ENCODE measurements at places on chromosomes 2 and 18.

DNA sequence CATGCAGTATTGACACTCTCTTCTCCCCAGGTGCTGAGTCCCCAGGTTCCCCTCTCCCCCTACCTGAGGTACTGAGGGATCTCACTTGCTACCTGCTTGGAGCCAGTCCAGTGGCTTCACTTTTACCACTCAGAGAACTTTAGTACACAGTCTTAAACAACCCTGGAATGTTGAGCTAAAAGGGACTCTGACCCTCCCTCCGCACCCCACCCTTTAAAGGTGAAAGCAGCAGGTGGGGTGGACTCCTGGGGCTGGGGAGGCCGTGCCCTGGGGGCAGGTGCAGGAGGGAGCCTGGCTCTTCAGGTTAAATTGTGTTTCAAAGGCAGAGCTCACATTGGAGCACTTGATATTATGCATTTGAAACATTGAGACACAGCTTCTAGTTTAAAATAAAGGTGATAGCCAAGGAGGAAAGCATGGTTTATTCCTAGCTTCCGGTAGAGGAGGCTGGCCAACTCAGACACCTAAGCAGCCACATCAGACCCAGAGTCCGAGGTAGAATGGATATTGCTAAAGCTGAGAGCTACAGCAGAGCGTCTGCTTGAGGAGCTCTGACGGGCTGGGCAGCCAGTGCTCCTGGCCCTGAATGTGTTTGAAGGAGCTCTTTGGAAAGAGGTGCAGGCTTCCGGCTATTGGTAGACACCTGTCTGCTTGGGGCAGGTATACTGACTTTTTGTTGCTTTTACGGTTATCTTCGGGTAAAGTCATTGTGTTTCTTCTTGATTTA, 196.4 kb downstream of the AGAP1 start:
- DNase-seq, result no peak

- DNase-seq, result no peak
Measured at GRCh38 chr2:75607400-75607798, 39.2 kb upstream of the MRPL19 start.

- no peak for DNase-seq
Measured at GRCh38 chr2:132815516-132815915, 145.5 kb upstream of the LYPD1 start.

DNA sequence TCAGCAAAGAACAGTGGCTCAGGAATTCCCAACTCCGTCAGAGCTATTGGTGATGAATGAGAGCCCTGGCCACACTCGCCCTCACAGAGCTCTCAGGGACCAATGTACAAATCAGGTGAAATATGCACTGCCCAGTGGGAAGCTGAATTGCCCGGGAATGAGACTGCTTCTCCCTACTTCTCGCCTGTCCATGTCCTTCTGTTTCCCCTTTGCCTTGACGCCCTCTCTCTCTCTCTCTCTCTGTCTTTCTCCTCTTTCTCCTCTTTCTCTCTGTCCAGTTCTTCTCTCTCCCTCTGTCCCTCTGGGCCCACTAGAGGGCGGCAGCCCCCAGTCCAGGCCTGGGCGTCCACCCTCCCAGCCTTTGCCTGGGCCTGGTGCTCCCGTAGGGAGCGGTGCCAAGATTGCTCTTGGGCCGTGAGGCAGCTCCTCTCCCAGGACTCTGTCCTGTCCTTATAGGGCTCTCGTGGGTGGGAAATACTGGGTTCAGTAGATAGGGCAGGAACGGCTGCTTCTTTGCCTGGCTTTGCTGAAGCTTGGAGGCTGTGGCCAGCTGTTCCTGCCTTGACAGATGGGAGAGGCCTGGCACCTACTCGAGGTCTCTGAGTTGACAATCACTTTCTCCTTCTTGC, 28.4 kb upstream of the PUM2 start:
- DNase-seq, result no peak

DNA sequence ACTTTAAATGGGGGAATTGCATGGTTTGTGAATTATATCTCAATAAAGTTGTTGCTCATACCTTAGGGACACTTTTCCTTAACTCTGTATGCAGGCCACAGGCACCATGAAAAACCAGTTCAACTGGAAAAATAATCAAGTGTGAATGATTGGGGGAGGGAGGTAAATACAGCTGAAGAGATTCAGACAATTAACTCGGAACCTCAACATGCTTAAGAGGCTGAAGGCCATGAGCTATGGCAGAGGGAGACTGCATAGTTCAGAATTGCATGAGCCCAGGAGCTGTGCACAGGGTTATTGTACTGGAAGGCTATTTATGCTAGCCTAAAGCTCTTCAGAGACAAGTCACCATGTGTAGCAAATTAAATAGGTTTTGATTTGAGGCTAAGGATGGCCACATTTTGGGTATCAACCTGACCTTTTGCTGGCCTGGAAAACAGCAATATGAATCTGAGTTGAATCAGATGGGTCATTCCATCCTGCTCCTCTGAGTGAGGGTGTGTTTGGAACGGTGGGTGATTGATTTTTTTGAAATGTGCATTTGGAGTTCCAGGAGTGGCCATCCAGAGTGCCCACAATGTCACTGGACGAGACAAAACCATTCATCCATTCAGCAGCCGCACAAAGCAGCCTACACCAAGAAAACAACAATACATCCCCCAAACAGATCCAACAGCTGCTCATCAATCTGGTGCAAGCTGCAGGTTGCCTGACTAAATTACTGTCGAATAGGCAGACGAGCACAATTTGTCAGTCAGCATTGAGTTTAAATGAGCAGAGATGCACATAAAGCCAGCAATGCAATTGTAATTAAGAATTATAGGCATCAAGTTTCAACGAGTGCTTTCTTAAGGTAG, 42.5 kb downstream of the HRH4 start:
- no peak for DNase-seq

GRCh38 chr2:43024515-43025011, 201.8 kb downstream of the ZFP36L2 start:
- peak; percentile 14 for DNase-seq

GRCh38 chr2:8667896-8668512, 13.9 kb upstream of the ID2 start:
- DNase-seq, result no peak

GRCh38 chr18:63430526-63430925, 8.2 kb upstream of the VPS4B start:
- no peak for DNase-seq

DNA sequence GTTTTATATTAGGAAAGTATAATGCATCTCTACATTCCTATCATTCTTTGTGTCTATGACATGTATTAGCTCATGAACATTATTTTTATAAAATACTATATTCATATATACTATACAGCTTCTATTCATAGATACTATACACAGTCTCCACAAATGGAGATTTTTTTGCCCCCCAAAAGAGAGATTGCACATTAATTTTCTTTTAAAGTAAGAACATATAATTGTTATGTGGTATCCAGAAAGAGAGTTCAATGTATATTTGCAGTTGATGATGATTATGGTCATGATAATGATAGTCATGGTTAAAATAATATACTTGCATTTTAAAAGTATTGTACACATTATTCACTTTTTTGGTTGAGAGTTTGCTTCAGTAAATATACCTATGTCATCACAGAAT, 445.3 kb downstream of the DSC3 start:
- DNase-seq, result no peak

GRCh38 chr2:109447776-109448175, 166.0 kb downstream of the SEPTIN10 start:
- no peak for DNase-seq

DNA sequence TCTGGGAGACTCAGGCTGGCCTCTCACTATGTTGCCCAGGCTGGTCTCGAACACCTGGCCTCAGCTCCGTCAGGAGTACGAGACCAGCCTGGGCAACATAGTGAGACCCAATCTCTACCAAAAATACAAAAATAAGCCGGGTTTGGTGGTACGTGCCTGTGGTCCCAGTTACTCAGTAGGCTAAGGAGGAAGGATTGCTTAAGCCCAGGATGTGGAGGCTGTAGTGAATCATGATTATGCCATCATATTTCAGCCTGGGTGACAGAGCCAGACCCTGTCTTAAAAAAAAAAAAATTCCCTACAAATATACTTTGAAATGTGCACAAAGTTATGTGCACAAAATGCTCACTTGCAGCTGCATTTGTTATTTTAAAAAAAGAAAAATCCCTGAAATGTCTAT, 26.3 kb upstream of the AGAP1 start:
- DNase-seq, result no peak

GRCh38 chr18:61882296-61883004, 10.4 kb downstream of the RNF152 start:
- DNase-seq, result no peak

- no peak for DNase-seq
Measured at GRCh38 chr2:64838817-64839216, 150.4 kb upstream of the SLC1A4 start.

Data from CD4-positive, alpha-beta T cell treated with Interleukin-4 for 4 hours (primary cell).